Eye (tissue), 1 donor: ENCODE measurements at places on chromosomes 3 and 15.

GRCh38 chr15:90266061-90266431 lies 574 bp downstream of the NGRN start:
- no peak for DNase-seq

- no peak for DNase-seq
Observed at GRCh38 chr3:5051772-5052171, 70.3 kb upstream of the ARL8B start.

DNA sequence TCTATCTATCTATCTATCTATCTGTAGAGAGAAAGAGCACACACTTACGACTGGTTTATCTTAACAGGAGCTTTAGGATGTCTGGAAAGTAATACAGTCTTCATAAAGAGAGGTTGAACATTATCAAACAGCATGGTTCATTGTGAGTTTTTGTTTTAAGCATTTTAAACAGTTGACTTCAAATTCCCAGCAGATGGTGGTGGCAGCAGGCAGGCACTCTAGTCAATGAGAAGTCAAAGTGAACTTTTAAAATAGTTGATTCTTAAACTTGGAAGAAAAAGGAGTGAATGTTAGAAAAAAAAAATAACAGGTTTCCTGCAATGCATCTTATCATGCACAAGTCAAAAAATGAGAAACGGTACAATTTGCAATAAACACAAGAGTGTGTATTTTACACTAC lies 432.7 kb downstream of the IL5RA start:
- DNase-seq = no peak

GRCh38 chr15:78909160-78909695 lies 35.6 kb downstream of the CTSH start:
- DNase-seq = no peak

DNA sequence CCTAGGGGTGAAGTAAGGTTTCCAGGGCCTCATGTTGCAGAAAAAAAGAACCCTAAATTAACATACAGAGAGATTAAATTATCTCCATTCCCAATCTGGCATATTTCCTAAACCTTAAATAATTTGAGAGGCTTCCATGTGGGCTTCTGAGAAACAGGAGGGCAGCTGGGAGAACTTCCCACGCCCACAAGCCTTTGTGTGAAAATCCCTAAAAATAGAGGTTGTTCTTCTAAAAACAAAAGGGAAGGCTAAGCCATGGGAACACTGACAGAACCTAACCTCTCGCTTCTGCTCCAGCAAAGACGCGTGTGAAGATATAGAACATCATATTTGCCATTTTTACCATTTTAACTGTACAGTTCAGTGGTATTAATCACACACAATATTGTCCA lies 812 bp upstream of the SLC12A8 start:
- DNase-seq = no peak

DNA sequence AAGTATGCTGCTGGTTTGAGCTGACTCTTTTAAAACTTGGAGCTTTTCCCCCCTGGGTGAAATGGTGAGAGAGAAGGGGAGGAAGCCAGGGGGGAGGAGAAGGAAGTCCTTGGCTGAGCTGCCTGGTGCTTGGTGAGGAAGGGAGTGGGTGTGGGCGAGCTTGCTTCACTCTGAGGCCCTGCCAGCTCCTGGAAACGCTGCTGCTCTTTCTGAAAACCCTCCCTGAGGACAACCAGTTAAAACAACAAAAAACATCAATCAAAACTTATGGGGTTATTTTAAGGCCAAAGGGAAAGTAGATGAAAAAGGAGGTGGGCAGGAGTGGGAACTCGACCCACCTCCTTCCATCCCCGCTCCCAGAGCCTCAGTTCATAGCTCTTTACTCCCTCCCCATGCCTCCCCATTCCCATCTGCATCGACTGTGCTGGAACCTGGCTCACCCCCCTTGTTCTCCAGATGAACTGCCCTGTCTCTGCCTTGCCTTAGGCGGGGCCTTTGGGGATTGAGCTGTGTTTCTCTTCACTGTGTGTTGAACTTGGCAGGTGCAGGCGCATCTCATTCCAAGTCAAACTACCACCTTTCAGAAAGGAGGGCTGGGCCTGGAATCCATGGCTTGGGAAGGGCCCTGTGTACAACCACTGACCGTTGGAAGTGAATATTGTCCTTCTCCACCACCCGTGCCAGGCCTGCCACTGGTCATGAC lies 166.1 kb downstream of the ZNF621 start:
- DNase-seq = peak; percentile 66

DNA sequence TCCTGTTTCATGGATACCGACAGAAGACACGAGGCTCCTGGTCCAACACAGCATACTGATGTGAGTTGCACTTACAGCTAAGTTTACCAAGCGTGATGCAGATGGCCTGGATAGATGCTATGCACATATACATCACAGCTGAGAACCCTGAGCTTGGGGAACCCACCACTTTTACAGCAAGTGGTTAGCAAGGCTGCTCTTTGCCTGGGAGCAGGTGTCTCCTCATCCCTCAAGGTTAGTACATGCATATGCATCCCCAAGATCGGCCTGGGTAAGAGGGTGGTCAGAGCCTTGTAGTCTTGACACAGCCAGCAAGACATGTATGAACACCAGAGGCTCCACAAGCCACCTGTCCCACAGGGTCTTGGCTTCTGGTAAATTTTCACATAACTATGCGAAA lies 28.3 kb downstream of the LRRC2 start:
- no peak for DNase-seq

- no peak for DNase-seq
Observed at GRCh38 chr3:52554026-52554755, 17.8 kb downstream of the UQCC5 start.
